ENCODE measurements at places on chromosomes 6 and 20.

DNA sequence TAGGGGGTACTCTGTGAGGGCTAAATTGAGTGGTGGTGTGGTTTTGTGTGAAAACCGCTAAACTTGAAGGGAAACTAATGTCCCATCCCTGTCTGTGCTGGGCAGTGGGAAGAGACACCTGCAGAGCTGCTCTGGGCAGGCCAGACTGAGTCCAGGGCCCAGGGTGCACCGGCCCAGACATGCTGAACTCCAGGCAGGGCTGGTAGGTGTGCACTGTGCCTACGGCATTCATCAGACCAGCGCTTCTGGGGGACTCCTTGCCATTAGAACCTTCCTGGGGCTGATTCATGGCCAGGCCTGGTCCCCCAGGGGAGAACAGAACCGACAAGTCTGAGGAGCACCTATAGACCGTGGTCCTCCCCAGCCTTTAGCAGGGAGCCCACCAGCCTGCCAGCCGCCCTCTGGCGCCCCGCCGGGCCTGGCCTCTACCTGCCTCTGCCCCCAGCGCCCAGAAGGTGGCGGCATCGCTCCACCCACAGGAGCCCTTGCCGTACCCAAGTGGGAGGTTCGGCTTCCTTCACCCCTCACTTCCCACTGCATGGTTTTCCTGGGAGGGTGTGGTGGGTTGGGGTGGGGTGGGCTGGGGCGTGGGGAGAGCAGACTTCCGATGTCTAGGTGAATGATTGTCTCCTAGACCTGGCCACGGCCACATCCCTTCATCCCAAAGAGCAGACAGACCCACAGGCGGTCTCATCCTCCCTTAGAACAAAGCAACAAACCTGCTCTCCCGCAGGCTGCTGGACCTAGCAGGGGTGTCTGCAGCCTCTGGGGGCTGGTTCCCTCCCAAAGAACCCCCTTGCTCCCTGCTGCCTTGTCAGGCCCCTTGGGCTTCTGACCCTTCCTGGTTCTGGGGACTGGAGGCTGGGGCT is 15.5 kb downstream of the CCDC167 start:
- DNase-seq: peak; percentile 38

GRCh38 chr20:57663241-57663640 is 43.0 kb upstream of the ZBP1 start:
- no peak for DNase-seq

DNA sequence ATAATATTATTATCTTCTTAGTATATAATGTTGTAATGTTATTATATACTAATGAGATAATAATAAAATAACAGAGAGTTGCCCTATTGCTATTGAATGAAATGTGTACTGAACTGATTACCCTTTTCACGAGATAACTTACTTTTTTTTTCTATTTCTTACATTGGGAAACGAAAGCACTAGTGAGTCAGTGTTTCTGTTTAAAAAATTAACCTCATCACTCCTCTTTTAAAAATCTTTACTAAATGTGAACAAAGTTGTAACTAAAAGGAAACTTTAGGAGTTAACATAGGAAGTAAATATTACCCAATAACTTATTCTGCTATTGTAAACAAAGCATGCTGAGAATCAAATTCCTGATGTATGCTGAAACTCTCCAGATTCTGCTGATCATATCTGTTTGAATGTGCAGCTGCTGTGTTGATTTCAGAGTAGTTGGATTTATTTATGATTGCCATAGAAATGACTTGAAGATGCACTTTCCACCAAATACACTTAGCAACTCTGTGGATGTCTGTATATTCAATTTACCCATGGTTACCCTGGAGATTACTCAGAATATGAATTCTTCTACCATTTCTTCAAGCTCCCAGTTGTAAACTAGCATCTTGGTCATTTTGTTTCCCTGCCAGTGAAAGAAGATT is 523.4 kb downstream of the TENT5A start:
- DNase-seq: peak; percentile 55

GRCh38 chr6:24099181-24099580 is 26.8 kb upstream of the NRSN1 start:
- DNase-seq: no peak

DNA sequence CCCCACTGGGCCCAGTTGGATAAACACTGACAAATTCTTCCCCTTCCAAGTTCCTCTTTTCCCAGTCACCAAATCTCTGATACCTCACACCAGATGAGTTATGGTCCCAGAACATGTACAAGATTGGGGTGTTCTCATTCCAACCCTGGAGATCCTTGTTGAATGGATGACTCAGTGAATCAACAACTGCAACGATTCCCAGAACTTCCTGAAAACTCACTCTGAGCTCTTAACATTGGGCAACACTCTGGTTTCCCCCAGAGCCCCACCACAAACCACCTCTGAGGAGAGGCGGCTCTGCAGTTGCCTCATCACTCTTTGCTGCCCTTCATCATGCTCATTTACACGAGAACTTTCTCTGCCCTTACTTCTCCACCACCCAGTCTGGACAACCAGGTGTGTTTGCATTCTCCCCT is 115.2 kb downstream of the MRPL14 start:
- peak; percentile 100 for DNase-seq
